Fibroblast of the conjunctiva (primary cell): ENCODE measurements at places on chromosomes 7 and 10.

GRCh38 chr10:28661035-28661434 lies 16.3 kb upstream of the BAMBI start:
- DNase-seq, result peak; percentile 67

DNA sequence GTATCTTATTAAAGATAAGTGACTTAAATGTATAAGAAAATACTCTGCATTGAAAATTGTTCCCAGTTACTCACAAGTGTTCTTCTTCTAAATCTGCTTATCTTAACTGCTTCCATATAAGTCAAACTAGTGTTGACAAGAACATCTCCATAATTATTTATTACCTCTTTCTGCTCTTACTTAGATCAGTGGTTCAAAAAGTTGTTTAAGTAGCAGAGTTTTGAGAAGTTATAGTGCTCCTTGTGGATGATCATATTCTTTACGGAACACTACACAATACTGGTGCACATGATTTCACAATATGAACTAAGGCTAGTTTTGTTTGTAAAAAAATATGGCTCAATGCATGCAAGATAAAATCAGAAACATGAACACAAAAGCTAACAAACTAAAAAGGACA lies 168.4 kb downstream of the SEMA3D start:
- DNase-seq, result no peak

- no peak for DNase-seq
Measured at GRCh38 chr7:35676211-35676610, 18.7 kb downstream of the HERPUD2 start.

GRCh38 chr10:7544203-7544602 lies 122.6 kb downstream of the ITIH5 start:
- no peak for DNase-seq

DNA sequence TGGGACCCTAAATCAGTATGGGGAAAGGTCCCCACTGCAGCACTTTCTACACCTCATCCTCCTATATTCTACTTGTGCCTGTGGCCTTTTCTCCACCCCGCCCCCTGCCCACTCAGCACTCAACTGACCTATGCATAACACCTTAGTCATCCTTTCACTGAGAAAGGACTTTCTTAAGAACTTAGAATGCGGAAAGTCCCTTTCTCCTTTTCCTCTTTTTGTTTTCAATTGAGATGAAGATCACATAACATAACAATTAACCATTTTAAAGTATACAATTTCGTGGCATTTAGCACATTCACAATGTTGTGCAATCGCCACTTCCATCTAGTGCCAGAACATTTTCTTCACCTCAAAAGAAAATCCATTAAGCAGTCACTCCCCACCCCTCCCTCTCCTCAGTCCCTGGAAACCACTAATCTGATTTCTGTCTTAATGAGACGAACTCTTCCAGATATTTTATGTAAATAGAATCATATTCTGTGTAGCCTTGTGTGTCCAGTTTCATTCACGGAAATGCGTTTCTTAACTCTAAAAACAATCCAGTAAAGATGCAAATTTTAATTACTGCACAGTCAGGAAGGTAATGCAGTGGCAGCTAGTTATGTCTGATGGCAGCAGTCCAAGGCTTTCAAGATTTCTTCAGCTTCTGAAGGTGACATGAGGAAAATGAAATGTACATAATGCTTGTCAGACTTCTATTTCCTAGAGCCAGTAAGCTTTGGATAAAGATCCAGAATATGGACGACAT lies 41.7 kb downstream of the FAS start:
- peak; percentile 47 for DNase-seq

DNA sequence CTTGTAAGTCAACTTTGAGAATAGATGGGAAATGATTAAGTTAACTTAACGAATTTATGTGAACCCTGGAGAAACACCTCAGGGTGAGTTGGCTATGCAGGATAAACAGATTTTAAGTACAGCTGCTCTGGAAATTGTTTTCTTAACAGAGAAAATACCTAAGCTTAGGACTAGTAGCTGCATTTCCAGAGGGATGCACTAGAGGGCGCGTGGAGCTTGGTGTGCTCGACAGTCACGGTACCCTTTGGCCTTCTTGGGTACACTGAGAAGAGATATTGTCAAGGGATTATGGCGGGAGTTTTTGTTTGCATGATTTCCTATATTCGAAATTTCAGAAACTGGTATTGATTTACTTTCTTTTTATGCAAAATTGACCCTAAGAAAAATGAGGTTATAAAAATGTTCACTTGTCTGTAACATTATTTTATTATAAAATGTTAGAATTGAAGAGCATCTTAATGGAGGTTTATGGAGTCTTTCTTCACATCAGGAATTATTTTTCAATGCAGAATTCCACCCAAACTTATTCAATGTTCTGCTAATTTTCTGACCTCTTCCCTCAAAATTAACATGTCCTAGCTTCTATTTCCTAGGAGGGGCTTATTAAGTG lies 58.4 kb upstream of the MYO3A start:
- DNase-seq, result peak; percentile 45

DNA sequence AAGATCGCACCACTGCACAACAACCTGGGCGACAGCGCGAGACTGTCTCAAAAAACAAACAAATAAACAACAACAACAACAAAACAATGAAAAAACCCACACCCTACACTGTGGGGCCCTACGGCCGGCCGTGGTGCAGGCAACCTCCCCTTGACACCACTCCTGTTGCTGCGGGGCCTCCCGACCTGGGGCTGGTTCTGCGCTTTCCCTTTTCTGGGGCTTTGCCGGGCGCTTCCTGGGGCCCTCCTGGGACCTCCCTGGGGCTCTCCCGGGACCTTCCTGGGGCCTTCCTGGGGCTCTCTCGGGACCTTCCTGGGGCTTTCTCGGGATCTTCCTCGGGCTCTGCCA lies 46.6 kb downstream of the INSIG1 start:
- no peak for DNase-seq

DNA sequence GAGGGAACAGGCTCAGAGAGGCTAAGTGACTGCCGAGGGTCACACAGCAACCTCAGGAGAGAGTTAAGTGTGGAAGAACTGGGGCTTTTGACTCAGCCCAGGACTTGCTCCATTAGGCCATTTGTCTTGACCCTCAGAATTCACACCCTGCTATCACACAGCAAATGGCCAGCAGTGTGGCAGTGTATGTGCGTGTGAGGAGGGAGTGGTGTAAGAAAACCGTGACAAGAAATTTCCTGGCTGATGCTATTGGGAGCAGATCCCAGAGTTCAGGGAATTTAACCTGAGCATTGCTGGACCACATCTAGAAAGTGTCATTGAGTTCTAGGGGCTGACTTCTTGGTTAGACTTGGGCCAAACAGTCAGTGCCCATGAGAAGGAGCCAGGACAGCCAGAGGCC lies 18.4 kb downstream of the VWA2 start:
- DNase-seq, result no peak

- DNase-seq, result peak; percentile 47
Measured at GRCh38 chr7:71733107-71733870, 601.3 kb downstream of the GALNT17 start.

DNA sequence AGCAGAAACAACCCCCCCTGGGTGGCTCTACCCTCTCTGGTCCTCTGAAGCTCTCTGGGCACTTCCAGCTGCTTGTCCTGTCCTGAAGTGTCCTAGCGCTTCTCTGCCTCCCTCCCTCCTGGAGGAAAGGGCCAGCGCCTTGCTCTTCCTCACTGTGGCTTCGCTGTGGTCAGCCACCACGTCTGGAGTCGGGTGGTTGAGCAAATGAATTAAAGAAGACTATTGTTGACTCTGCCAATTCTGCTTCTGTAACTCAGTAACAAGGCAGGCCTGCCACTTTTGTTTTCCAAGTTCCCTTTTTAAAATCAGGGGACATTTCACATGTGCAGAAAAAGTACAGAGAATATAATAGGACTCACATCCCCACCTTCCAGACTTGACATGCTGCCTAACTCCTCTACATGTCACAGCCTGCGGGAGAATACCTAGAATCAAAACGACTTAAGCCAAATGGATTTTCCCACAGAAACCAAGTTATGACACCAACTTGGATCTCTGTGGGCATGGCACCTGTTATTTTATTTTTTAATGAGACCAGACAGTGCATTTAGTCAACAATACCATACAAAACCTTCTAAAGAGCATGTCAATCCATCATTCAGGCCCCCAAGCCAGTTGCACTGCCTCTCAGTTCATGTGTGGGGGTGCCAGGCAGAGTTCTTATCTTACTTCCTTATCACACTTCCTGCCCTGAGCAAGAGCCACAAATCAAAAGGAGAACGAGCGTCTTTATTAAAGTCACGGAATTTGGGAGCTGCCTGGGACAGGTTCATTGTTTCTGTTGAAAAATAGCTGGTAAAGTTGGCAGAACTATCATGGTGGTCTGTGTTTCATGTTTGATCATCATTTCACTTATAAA lies 6.8 kb downstream of the FFAR4 start:
- no peak for DNase-seq

GRCh38 chr7:127961786-127962453 lies 69.3 kb downstream of the LRRC4 start:
- no peak for DNase-seq

GRCh38 chr7:111783854-111784253 lies 221.6 kb upstream of the IMMP2L start:
- DNase-seq, result no peak

GRCh38 chr7:4260867-4261600 lies 421.1 kb upstream of the FOXK1 start:
- DNase-seq, result no peak

DNA sequence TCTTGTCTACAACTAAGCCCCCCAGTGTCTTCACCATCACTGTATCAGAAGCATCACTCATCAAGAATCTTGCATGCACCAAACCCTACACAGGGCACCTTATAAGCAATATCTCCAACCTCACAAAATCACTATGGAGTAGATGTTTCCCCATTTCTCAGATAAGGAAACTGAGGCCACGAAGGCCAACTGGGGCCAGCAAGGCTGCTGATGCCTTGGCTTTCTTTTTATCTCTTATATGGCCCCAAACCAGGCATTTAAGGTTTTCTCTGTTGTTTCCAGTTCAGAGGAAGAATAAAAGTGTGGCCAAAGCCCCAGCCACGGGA lies 47.3 kb upstream of the NPFFR1 start:
- DNase-seq, result no peak

GRCh38 chr7:127353897-127354296 lies 38.6 kb downstream of the ZNF800 start:
- no peak for DNase-seq

DNA sequence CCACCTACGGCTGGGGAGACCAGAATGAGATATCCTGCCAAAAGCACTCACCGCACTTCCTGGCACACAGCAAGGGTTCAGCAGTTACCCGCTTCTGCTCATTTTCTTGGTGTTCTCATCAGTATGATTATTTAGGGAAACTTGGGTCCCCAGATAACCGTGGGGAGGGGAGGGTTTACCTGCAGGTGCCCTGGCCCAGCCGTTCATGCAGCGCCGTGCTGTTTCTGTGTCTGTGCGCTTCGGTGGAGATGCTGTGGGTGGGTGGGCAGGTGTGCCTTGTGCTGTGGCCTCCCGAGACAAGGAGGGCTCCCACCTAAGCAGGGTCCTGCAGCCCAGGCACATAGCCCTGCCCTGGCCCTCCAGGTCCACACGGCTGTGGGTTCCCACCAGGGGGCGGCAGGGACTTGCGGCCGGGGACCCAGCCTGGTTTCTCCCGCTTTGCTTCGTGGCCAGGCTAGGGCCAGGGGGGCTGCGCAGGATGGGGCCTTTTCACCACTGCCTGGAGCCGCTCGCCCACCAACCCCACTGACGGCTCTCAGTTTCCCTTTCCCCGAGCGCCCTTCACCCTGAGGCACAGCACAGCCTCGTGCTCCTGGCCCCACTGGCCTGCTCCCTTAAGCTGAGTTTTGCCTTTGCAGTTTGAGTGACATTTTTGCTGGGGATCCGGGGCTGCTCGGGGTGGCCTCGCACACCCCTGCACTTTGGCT lies 78.5 kb downstream of the LHPP start:
- peak; percentile 5 for DNase-seq

DNA sequence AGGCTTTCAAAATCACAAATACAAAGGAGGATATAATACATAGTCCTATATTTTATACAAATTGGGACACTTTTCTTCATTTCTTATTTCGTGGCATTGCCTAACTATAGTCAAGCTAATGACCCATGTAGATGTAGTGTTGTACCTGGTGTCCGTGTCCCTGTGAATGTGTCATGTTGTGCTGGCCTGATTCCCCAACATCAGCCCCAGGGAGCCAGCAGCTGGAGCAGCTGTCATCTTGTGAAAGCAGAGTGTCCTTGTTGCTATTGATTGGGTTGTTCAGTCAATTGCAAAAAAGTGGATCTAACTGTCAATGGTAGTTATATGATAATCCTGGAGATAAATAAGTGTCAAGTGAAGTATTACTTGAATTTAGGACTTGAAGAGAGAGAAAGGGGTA lies 86.3 kb downstream of the KAT6B start:
- no peak for DNase-seq

- DNase-seq, result no peak
Measured at GRCh38 chr10:30190577-30191552, 131.5 kb upstream of the JCAD start.

- DNase-seq, result no peak
Measured at GRCh38 chr7:17153536-17153935, 144.9 kb upstream of the AHR start.

- DNase-seq, result peak; percentile 89
Measured at GRCh38 chr7:158431941-158432347, 155.7 kb downstream of the PTPRN2 start.

GRCh38 chr7:52107355-52107754 lies 790.7 kb upstream of the COBL start:
- no peak for DNase-seq
